Smooth muscle cell of the umbilical artery (primary cell): ENCODE measurements at places on chromosomes 12 and 14. TPM values are rescaled to one million over a fixed set of nuclear protein-coding genes. Genes with fewer than 3 reads are reported as not detected.

Gene OS9
- total RNA-seq: 386 and 569 TPM in 2 replicates

Gene C12orf42
- total RNA-seq: not detected in 2 replicates

Gene SRRM4
- under 0.01 TPM in 1 of 2 replicates, not detected in the other for total RNA-seq

Gene NUP37
- total RNA-seq: 45.7 and 72.2 TPM in 2 replicates

Gene GUCY2C
- not detected in 2 replicates for total RNA-seq

Gene SYNE3
- 6.2 and 15.2 TPM in 2 replicates for total RNA-seq

Gene DNAI7
- 0.09 TPM in 1 of 2 replicates, not detected in the other for total RNA-seq

Gene FAM186B
- total RNA-seq: under 0.01 and 0.09 TPM in 2 replicates

Gene ESYT1
- 136 and 210 TPM in 2 replicates for total RNA-seq

Gene SERPINA5
- not detected in 2 replicates for total RNA-seq

Gene ATP2A2
- 175 and 264 TPM in 2 replicates for total RNA-seq

Gene IL31
- not detected in 2 replicates for total RNA-seq

Gene TSPAN19
- total RNA-seq: 0.09 TPM in 1 of 2 replicates, not detected in the other

Gene ADCY4
- 0.59 and 0.97 TPM in 2 replicates for total RNA-seq

Gene PLD4
- under 0.01 TPM in 1 of 2 replicates, not detected in the other for total RNA-seq

Gene TPH2
- total RNA-seq: not detected in 2 replicates

Gene LRIG3
- 9.4 and 41.0 TPM in 2 replicates for total RNA-seq

Gene MANSC4
- 0.89 TPM in 1 of 2 replicates, not detected in the other for total RNA-seq

Gene AQP2
- not detected in 2 replicates for total RNA-seq

Gene TAS2R13
- total RNA-seq: 1.2 and 4.2 TPM in 2 replicates

Gene LRRIQ1
- total RNA-seq: 0.30 and 0.69 TPM in 2 replicates

Gene TAS2R31
- total RNA-seq: 6.8 and 10.9 TPM in 2 replicates

Gene IL26
- total RNA-seq: not detected in 2 replicates

Gene HOXC12
- not detected in 2 replicates for total RNA-seq

Gene ISCA2
- total RNA-seq: 12.5 and 14.7 TPM in 2 replicates

Gene CCDC196
- not detected in 2 replicates for total RNA-seq

Gene CEP170B
- total RNA-seq: 14.3 and 38.2 TPM in 2 replicates

Gene DPY19L2
- total RNA-seq: 0.30 and 5.1 TPM in 2 replicates

Gene AMDHD1
- total RNA-seq: 0.28 and 0.59 TPM in 2 replicates

Gene C12orf56
- 0.30 and 1.8 TPM in 2 replicates for total RNA-seq

Gene ENDOU
- under 0.01 and 0.14 TPM in 2 replicates for total RNA-seq

Gene INSM2
- total RNA-seq: not detected in 2 replicates

Gene PPP1R13B
- total RNA-seq: 3.2 and 4.2 TPM in 2 replicates

Gene POTEG
- total RNA-seq: not detected in 2 replicates

Gene TAS2R19
- 4.8 and 11.1 TPM in 2 replicates for total RNA-seq

Gene BDKRB1
- total RNA-seq: 57.4 and 64.1 TPM in 2 replicates

Gene KLHDC2
- total RNA-seq: 49.5 and 76.0 TPM in 2 replicates

Gene TROAP
- 0.89 and 5.0 TPM in 2 replicates for total RNA-seq

Gene CNTN1
- total RNA-seq: 3.6 and 11.8 TPM in 2 replicates

Gene ATL1
- 5.6 and 5.7 TPM in 2 replicates for total RNA-seq

Gene ZDHHC22
- total RNA-seq: not detected in 2 replicates

Gene SPTB
- 0.05 TPM in 1 of 2 replicates, not detected in the other for total RNA-seq

Gene OR9K2
- not detected in 2 replicates for total RNA-seq

Gene RDH12
- not detected in 2 replicates for total RNA-seq

Gene TGFB3
- 5.1 and 6.5 TPM in 2 replicates for total RNA-seq

Gene HECTD4
- 33.3 and 36.0 TPM in 2 replicates for total RNA-seq

Gene IFNG
- not detected in 2 replicates for total RNA-seq

Gene P2RX2
- total RNA-seq: not detected in 2 replicates

Gene ZNF384
- 11.0 and 20.2 TPM in 2 replicates for total RNA-seq

Gene MYO1A
- not detected in 2 replicates for total RNA-seq

Gene CMAS
- total RNA-seq: 18.4 and 36.4 TPM in 2 replicates

Gene LHX5
- not detected in 2 replicates for total RNA-seq

Gene RFX4
- not detected in 2 replicates for total RNA-seq
